ENCODE measurements at places on chromosomes 6 and 20.

- peak; percentile 12 for DNase-seq
Observed at GRCh38 chr20:52945862-52946522, 26.2 kb upstream of the TSHZ2 start.

- peak; percentile 29 for DNase-seq
Observed at GRCh38 chr6:106630366-106630765, 988 bp downstream of the QRSL1 start.

DNA sequence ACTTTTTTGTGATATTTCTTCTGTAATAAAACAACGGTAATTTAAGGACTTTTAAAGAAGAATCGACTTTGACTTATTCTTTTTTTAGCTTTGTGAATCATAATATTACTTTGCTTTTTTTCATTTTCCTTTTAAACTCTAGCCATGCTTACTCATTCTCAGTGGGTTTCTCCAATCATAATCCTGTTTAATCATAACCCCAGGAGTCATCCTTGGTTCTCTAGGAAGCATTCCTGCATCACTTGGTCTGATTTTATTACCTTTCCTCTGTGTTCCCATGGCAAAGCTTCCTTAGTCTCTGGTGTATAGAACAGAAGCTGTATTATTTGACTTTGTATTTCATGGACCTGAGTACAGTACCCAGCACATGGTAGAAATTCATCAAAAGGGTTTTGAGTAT is 223.5 kb downstream of the CDKAL1 start:
- DNase-seq, result no peak

DNA sequence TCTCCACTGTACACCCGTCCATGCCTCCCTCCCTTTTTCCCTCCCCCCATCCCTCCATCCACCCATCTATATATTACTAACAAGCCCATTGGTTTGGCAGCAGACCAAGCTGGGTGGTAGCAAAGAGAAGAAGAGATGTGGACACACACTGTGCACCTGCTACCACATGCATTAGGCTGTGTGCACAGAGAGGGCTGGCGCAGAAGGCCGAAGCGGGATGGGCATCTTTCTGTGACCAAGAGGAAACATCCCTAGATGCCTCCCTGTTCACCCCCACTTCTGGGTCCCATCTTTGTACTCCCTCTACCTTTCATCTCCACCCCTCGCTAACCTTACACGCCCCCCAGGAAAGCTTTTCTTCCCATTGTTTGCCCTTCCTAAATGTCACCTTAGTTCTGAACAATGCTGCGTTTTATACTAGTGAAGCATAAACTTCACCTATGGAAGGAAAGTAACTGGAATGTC is 64.9 kb upstream of the AFDN start:
- no peak for DNase-seq

DNA sequence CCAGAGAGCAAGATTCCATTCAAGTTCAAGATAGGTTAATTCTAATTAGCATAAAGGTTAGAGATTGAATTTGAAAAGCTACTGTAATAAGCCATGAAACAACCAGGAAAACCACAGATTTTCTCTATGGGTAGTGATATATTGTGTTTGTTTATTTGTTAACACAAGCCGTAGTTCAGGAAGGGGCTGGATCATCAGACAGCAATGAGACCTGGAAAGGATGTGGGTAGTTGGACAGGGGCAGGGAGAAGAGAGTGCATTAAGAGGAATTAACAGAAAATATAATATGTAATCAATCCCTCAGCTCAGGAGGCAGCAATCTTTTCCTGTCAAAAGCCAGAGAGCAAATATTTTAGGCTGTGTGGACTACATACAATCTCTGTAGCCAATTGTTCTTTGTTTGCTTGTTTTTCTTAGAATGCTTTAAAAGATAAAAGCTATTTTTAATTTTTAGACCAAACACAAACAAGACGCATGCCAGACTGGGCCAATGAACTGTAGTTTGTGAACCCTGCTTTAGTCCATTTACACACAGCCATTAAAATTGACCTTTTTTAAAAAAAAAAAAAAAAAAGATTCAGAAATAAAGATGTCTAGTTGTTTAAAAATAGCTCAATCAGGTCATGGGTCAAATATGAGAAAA is 398.7 kb upstream of the MARCKS start:
- no peak for DNase-seq

DNA sequence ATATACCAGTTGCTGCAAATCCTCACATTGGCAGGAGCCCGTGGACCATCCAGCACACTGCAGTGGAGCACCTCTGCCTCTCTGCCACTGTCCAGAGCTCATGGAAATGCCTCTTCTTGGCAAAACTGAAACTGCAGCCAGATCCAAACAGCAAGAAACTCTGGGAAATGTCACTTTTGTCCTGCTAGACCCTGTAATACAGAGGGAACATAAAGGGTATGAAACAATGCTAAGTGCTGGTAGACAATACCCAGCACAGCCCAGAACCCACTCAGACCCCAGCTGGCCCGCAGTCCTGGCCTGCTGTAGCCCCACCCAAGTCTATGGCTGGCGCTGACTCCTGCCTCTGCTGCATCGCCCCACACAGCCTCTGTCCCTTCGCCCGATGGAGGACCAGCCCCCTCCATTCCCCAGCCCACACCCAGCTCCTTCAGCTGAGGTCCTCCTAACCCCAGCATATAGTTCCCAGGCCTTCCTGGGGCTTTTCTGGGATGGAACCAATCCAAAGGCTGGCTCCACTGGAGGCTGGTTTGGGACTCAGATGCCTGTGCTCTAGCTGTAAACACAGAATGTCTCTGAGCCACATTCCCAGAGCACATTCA is 242.5 kb downstream of the LRFN2 start:
- no peak for DNase-seq

- no peak for DNase-seq
Observed at GRCh38 chr6:125584468-125584939, 164.9 kb upstream of the HEY2 start.

- no peak for DNase-seq
Observed at GRCh38 chr6:90080876-90081481, 186.7 kb downstream of the GJA10 start.

DNA sequence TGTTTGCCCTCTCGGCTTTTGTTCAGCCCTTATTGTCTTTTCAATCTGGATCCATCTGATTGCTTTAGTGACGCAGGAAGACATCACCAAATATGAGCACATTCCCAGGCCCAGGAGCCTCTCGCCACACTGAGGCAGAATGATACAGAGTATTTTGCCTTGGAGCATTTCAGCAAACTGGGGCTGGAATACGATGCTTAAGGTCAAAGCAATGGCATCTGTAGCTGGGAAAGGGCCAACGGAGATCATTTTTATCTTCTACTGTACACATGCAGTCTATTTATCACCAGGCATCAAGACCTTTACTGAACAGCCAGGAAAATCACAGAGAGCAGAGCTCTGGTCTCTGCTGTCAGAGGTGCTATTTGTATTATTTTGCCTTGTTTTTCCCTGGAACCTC is 655.3 kb downstream of the RNF144B start:
- DNase-seq, result no peak

All from LoVo (cell line).